Activated CD4-positive, CD25-positive, alpha-beta regulatory T cell (primary cell): ENCODE measurements at places on chromosomes 1 and 21.

DNA sequence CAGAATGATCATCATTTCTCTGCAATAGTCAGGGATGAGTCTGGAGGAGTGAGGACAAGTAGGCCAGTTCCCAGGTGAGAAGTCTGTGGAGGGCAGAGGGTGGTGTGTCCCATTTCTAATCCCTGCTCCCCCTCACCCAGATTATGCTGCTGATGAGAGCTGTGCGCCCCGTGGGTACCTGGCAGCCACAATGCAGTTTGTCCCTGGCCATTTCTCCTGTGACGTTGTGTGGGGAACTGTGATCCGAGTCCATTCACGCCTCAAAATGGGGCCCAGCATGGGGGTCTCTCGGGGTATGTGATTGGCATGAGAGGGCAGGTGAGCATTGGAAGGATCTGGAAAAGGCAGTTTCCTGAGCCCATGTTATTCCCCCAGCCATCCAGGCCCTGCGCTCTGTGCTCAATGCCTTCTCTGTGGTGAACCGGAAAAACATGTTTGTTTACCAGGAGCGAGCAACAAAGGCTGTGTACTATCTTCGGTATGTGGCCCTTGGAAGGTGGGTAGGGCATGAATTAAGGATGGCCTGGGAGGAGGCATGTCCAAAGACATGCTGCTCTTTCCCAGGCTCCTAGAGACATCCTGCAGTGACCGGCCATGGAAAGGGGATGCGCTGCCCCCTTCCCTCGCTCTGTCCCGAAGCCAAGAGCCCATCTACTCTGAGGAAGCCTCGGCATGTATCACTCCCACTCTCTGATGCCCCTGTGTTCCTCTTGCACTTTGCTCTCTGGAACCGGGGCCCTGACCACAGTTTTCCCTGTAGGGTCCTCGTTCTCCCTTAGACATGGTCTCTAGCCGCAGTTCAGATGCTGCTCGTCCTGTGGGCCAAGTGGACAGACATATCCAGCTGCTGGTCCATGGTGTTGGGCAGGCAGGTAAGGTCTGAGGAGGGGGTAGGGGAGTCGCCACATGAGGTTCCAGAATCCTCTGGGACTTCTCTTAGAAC is 16.4 kb downstream of the HYI start:
- no peak for DNase-seq

DNA sequence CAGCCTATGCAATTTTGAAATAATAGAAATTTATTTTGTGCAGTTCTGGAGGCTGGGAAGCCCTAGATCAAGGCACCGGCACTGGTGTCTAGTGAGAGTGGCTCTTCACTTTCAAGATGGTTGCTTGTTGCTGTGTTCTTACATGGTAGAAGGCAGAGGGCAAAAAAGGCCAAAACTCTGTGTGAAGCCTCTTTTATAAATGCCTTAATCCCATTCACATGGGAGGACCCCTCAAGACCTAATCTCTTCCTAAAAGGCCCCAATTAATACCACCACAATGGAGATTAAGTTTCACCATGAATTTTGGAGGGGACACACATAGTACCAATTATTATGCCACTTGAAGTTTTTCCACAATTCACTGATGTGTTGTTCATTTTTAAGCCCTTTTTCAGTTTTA is 21.0 kb downstream of the PRKAB2 start:
- no peak for DNase-seq

DNA sequence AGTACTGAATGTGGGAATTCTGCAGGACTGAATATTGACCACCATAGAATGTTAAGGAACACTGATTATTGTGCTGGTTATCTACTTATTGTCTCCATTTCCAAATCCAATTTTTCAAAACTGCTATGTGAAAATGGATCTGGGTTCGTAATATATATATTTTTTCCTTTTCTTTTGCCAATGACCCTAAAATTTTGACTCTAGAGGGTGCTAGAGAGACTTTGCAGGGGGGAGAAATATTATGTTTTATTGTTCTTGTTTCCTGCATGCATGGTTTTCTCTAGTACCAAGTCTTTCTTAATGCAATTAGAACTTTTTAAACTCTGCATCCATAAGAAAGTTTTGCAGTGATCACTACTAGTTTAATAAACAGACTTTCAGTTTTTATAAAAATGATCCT is 1256.9 kb downstream of the BRINP3 start:
- DNase-seq: no peak

DNA sequence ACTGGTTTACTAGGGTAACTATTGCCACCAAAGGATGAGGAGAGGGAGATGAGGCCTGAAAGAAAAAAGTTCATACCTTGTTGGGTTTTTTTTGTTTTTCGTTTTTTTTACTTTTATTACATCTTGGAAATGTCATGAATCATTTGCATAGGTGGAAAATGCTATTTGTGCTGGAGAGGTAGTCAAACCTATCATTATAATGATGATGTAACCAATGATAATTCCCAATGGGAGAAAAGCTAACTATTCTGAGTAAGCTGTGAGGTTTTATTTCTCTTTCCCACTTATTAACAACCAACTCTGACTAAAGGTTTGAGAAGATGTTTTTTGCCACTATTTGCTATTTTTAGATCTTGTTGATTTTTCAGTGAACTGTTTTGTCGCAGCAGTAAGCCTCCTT is 29.0 kb downstream of the SH3GLB1 start:
- DNase-seq: no peak

DNA sequence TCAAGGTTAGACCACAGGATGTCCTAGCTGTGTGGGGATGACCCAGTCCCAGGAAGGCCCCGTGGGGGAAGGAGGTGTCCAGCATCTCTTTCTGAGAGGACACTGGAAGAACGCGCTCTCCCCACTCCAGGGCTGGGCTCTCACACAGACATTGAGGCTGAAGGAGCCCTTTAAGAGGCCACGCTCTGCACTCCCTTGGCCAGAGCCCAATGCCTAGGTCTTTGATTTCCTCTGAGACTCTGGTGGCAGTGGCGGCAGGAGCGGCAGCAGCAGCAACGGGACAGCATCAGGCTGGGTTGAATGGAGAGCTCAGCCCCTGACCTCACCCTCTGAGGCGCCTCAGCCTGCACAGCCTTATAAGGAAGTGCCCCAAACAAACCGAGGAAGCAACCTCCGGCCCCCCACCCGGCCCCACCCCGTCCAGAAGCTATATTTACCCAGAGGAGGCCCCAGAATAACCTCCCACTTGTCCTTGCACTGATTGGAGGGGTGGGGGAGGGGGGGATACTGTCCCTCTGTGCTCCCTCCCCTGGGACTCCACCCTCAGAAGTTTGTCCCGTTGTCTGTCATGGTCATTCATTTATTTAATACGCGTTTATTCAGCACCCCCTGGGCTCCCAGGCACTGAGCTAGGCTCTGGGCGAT is 12.3 kb downstream of the NES start:
- DNase-seq: no peak

DNA sequence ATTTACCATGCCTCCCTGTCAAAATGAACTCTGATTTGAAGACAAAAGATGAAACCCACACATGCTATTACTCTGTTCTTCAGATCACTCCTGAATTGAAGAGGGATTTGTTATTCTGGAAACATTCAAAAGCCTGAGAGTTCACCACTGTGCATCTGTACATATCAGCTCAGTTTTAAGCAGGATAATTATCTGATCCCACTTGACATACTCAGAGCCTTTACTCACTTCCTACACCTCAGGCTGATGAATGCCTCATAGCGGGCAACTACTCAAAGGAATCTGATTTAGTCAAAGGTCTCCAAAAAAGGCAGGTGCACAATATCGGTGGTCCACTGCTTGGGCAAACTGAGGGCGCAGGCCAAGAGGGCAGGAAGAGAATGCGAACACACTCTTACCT is 47.5 kb upstream of the LPAR3 start:
- DNase-seq: no peak

DNA sequence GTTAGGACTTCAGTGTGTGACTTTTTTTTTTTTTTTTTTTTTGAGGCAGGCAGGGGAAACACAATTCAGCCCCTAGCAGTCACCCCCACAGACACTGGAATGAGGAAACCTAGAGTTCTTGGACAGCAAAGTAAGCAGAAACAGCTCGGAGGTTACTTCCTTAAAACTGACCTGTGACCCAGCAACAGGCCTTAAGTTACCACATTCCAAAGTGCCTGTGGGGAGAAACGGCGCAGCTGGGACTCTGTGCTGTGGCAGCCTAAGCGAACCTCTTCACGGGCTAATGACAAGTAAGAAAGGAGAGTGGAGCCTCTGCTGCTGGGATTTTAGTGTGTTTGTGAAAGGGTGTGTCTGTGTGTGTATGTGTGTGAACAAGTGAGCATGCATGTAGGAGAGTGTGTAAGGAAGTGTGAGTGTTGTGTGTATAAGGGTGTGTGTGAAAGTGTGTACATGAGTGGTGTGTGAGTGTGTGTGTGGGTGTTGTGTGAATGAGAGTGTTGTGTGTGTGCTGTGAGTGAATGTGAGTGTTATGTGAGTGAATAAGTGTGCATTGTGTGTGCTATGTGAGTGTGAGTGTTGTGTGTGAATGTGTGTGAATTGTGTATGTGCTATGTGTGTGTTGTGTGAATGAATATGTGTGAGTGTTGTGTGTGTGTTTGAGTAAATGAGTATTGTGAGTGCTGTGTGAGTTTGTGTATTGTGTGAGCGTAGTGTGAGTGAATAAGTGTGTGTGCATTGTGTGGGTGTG is 180.8 kb downstream of the BRINP2 start:
- no peak for DNase-seq

GRCh38 chr21:31111093-31111492 is 72.8 kb upstream of the KRTAP19-8 start:
- DNase-seq: no peak

DNA sequence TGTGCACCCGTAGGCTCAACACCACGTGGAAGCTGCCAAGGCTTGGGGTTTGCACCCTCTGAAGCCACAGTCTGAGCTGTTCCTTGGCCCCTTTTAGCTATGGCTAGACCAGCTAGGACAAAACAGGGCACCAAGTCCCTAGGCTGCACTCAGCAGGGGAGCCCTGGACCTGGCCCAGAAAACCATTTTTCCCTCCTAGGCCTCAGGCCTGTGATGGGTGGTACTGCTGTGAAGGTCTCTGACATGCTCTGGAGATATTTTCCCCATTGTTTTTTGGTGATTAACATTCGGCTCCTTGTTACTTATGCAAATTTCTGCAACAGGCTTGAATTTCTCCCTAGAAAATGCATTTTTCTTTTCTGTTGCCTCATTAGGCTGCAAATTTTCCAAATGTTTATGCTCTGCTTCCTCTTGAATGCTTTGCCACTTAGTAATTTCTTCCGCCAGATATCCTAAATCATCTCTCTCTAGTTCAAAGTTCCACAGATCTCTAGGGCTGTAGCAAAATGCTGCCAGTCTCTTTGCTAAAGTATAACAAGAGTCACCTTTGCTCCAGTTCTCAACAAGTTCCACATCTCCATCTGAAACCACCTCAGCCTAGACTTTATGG is 69.0 kb upstream of the KRTAP19-8 start:
- DNase-seq: no peak

- no peak for DNase-seq
These were observed 725.7 kb downstream of the USP25 start for GRCh38 chr21:16455526-16455925.

- no peak for DNase-seq
These were observed 4.5 kb upstream of the ANKRD13C start for GRCh38 chr1:70358921-70359564.

DNA sequence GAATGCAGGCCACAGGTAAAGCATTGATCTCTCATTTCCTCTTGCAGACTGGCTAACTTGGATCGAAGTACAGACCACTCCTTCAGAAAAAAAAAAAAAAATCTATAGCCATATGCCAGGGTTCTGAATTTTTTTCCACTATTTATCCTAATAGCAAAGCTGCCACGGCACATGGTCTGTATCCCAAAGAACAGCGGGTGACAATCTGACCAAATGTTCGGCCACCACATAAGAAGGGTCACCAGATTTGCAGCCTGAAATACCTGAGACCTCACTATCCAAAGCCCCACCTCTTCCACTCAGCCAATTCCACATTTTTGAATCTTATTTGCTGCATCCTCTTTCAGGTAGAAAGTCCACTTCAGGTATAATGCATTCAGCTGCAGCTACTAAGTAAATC is 55.6 kb upstream of the RGS7 start:
- no peak for DNase-seq

- no peak for DNase-seq
These were observed 122.6 kb downstream of the TNNI3K start for GRCh38 chr1:74357756-74358155.

DNA sequence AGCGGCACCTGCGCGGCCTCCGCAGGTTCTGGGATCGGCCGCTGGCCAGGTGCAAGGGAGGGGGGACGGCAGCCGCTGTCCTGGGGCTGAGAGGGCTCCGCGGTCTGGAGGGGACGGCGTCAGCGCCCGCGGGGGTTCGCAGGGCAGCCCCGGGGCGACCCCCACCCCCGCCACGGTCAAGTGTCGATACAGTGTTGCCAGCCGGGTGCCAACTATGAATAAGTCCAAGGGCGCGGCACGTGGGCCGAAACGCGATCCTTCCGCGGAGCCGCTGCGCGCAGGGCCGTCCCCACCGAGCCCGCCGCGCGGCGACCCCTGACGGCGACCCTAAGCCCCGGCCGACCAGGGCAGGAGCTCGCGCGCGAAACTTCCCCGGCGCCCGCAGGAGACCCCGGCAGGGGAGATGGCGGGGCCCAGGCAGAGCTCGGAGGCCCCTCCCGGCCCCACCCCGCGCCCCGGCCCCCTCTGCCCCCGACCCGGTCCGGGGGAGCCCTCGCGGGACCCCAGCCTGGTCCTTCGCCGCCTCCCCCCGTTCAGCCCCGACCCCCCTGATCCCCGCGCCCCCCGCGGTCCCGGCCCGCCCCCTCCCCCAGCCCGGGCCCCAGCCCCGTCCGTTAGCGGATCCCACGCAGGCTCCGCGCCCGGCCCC is 586 bp upstream of the AGPAT3 start:
- no peak for DNase-seq

- DNase-seq: no peak
These were observed 67.5 kb downstream of the NIBAN1 start for GRCh38 chr1:184906761-184907160.

DNA sequence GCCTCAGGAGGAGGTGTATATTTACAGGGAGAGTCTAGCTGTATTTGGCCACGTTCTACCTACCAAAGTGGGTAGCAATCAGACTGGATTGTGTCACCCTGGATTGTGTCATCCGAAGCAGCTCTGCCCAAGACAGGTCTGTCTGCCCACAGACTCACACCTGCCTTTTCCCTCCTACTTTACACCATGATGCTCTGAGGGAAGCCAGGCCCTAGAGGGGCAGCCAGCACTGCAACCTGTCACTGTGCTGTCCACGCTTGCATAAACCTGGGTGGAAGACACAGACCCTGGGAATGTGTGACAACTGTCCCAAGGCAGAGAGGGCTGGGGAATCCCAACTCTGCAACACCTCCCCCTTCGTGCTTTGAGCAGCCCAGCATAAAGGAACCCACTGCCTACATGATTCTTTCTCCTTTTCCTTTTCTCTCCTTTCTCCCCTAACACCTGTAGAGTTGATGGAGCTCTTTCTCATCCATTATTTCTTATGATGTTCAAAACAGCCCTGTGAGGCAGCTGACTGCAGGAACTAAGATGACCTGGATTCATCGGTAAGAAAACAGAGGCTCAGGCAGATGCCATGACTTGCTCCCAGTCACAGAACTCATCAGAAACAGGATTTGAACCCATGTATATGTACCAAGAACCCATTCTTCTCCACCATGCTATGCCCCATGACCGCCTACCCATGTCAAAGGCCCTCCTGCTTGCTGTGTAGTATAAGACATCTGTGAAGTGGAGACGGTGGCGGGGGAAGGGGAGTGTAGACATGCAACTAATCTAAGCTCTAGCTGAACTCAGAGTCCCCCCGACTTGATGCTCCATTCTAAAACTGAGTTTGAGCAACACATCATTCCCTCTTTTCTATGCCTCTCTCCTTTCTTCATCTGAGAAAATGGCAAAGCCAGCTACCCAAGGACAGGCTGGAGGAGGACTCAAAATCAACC is 55.9 kb downstream of the ITPKB start:
- no peak for DNase-seq

GRCh38 chr1:174700775-174701174 is 253.0 kb downstream of the GPR52 start:
- no peak for DNase-seq
